ENCODE measurements at places on chromosomes 13 and 19.

DNA sequence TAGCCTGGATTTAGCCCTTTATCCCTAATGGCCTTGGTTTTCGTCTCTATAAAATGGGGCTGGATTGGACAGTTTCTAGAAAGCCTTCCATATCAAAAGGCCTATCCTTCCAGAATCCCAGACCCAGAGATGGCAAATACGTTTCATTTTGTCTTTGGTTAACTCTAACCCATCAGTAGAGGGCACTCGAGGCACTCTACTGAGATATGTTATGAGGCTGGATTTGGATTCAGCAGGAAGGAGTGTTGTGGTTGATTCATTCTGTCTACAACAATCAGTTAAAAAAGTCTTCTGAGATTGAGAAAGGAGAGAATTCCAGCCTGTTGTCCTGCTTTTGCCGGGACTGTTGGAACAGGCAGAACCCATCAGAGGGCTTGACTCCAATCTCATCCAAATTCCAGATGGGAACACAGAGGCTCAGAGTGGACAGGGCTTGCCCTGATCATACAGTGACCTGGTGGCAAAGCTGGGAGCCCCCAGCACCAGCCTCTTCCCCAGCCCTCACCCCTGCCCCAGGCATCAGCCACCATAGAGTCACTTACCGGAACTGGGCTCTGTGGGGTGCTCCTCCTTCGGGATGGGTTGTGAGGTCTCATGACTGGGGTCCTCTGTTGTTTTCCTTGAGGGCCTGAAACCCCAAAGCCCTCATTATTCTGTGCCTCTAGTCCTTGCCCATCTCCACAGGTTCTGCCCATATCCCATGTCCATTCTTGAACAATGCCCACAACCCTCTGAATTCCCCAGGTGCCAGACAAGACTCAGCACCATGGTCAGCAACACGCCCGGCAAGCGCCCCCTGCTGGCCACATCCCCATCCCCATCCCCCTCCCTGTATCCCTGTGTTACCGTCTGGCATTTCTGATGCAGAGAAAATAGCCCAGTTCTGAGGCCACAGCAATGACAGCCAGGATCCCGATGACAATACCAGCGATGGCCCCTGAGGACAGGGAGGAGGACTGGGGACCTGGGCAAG, 12.3 kb upstream of the ZNF180 start:
- peak; percentile 56 for DNase-seq

- DNase-seq, result no peak
Observed at GRCh38 chr19:54106716-54107115, 4.1 kb downstream of the NDUFA3 start.

DNA sequence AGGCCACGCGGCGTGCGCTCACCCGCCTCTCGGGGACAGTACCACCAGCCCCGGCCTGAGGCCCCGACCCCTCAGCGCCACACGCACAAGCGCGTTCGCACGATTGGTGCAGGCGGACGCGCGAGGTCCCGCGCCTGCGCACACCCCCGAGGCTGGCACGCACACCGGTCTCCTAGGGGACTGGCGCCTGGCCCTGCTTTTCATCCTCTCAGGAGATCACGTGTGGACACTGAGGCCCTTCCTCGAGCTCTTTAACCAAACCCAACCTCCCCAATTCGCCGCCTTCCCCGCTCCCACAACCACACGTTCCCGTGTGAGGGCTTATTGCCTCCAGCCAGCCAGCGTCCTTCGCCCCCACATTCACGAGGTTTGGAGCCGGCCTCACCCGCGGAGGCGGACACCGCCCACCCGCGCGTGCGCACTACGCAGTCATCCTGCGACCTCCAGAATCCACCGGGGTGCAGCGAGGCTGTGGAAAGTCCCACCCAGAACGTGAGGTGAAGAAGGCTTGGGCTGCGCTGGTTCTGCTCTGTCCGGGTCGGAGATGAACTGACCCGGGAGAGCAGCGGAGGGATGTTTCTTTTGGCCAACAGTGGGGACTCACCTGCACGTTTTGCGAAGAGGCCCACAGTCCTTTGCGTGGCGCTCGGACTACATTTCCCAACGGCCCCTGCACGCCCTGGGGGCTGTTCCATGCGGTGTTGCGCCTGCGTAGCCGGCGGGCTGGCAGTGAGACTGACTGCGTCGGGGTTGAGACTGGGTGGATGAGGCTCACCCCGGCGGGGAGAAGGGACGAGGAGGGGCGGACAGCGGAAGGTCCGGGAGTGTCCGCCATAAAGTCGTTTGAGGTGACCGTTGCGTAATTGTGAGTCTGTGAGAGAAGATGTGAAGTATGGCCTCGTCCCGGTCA, 539 bp upstream of the ZNF667 start:
- DNase-seq, result no peak

DNA sequence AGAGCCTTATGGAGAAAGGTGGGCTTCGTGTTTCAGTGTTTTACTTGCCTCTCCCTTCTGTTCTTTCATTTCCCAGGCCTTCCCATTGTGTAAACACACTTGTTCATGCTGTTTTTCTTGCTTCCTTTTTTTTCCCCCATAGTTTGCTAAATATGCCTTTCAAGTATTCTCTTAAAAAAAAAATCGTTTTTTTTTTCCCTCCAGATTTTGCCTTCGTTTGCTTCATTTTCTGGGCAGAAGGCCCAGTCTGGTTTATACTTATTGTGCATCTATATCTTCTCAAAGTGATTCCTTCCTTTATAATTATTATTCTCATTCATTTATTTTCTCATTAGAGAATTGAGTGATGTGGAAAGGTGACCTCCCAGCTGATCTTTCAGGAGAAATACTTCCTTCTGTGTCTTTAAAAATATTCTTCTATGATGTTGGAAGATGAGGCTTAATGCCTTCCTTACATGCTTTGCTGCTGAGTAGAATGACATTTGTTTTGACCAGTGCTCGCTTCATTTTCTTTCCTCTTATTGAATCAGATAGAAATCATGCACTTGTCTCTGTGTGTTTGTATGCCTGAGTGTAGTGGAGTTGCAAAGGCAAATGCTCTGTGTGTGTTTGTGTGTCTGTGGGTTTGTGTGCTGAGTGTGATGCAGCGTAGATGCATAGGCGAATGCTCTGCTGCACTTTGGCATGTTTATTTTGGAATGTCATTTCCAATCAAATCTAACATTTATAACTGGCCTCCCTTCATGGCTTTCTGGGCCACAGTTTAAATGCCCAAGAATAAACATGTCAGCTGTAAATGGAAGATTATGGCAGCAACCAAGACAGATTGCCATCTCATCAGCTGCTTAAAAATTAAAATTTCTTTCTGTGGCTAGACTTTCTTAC, 591.4 kb downstream of the FGF9 start:
- no peak for DNase-seq

DNA sequence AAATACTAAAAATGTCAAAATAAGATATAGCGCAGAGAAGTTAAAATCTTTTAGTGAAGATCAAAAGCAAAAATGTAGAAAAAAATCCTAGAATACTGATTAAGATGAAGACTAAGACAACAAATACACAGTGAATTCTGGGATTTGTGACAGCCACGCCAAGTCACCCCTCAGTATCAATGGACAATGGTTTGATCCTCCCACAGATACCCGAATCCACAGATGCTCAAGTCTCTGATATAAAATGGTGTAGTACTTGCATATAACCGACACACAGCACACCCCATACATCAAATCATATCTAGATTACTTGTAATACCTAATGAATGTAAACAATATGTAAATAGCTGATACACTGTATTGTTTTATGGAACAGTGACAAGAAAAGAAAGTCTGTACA, 5.9 kb downstream of the MIPEP start:
- DNase-seq, result no peak

GRCh38 chr13:94711561-94712286, 621 bp downstream of the SOX21 start:
- DNase-seq, result no peak

GRCh38 chr19:35508129-35508528, 5.3 kb downstream of the DMKN start:
- DNase-seq, result no peak

DNA sequence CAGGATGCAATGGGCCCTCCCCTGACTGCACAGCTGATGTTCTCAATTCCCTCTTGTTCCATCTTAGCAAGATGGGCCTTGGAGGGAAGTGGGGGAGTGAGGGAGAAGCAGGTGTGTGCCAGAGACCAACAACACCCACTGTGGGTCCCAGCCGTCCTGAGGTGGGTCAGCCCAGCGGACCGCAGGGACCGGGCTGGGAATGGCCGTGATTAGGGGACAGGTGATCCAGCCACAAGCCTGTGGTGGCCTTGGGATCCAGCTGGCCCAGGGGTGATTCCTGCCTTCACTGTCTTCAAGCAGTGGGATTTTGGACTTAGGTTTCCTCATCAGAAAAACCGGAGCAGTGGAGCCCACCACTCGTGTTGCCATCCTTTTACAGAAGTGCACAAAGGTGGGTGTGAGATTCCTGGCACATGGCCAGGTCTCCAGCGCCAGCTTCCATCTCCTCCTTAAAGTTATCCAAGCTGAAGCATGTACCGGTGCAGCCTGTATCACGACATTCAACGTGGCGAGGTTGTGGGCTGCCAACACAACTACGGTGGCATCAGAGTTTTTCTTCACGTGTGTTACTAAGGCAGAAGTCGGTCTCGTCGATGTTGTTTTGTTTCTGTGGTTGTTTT, 9.0 kb upstream of the ATP11A start:
- DNase-seq, result no peak

DNA sequence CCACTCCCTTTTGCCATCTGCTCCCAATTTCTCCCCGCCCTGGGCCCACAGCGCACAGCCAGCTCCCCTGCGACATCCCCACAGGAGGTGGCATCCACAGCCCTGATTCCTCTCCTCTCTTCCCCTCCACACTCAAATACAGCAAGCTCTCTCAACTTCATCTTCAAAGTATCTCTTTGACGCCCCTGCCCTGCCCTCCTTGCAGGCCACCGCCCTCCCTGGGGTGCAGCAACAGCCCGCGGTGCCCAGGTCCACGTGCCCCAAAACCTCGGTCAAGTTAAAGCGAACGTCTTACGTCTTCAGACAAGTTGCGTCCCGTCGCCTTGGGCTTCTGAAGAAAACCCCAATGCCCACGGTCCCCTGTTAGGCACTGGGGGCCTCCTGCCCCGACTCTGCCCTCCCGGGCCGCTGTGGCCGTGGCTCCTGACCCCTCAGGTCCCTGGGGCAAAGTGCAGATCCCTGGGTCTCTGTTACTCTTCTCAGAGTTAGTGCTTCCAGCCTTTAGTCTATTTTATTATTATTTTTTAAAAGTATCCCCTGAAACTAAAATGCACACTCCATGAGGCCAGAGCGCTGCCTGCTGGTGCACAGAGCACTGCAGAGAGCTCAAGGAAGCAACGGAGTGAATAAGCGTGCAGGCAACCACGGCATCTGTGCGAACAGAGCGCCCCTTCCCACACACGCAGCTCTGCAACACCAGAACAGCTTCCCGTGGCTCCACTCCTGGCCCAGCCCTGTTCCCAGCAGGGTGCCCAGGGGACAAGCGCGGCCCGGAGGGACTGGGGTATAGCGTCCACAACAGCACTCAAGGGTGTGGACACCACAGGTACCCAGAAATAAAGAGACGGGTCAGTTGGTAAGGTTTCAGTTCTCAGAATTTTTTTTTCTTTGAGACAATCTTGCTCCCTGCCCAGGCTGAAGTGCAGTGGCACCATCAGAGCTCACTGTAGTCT, 26.4 kb downstream of the IL17D start:
- DNase-seq, result no peak

DNA sequence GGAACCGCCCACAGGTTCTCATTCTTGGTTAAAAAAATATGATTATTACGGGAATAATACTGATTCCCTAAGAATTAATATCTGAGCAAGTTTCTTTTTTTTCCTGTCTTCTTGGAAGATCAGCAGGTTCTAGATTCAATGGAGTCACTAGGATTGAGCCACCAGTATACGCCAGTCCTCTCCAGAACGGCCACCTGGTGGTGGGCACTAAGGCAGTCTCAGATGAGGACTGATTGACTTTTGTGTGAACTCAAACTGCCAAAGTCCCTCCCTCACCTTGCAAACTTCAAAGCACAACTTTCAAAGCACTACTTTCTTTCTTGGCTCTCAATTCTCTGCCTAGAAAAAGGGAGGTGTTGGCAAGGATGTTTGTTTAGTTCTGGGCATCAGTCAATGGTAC, 33.3 kb upstream of the ALOX5AP start:
- DNase-seq, result peak; percentile 13

DNA sequence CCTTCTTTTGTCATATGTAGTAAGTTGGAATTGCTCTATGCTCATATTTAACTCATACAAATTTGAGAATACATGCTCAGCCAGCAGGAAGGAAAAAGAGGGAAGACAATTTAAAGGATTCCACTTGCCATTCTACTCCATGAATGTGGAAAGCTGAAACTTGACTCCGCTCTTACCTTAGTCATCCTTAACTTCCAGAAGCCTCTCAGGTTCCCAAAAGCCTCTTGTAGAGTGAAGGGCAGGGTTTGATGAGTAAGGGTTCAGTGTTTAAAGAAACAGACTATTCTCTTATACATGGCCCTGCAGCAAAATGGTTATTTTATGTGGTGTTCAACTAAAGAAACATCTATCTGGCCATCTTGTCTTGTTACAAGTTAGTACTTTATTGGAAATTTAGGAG, 27.1 kb downstream of the FAM124A start:
- no peak for DNase-seq

DNA sequence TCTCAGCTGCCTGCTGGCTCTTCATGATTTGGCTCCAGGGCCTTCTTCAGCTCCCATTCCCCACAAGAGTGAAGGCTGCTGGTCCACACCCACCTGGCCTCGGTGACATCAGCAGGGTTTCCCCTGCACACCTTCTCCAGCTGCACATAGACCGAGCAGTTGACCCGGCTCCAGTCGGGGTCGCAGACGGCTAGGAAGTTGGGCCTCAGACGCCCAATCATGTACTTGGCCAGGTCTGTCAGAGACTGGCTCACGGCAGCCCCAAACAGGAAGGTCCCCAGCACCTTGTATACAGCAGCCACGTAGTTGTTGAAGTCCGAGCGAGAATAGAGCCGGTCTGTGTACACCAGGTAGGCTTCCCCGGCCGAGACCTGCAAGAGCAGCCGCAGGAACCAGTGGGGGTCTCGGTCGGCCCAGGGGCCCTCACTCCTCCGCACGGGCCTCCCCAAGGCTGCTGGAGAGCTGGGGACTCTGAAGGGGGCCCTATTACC, 3.8 kb downstream of the PLPP2 start:
- no peak for DNase-seq

DNA sequence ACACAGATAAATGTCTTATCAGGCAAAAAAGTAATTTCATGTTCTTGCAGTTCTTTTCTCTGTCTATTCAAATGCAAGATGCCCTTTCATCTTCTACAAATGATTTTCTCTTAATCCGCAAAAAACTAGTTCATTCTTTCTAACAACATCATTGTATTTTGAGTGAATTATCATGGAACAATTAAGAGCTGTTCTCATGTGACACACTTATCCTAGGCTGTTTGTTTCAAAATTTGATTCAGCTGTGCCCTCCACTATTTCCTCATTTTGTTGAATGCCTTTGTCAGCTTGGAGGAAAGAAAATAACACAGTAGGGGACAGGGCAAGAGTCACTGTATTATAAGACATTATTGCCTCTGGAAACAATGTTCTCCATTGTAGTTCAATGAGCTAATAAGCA, 396.9 kb downstream of the KCTD12 start:
- DNase-seq, result no peak

GRCh38 chr19:16849168-16849567, 20.0 kb downstream of the SIN3B start:
- DNase-seq, result no peak
